ENCODE measurements at places on chromosomes 11 and 22. TPM values are rescaled to one million over a fixed set of nuclear protein-coding genes. Genes with fewer than 3 reads are reported as not detected.

IGSF9B gene
- total RNA-seq = 1.7 TPM

UBXN1 gene
- total RNA-seq = 70.7 TPM

PTDSS2 gene
- 51.6 TPM for total RNA-seq

TP53AIP1 gene
- not detected for total RNA-seq

PRG2 gene
- total RNA-seq = not detected

ZC3H12C gene
- total RNA-seq = 17.4 TPM

CSTPP1 gene
- total RNA-seq = 34.9 TPM

NCF4 gene
- total RNA-seq = not detected

OR51E2 gene
- total RNA-seq = not detected

TMEM45B gene
- total RNA-seq = not detected

TRIM34 gene
- total RNA-seq = 15.5 TPM

BIK gene
- total RNA-seq = not detected
